Stimulated activated CD4-positive, alpha-beta T cell treated with anti-CD3 and anti-CD28 coated beads, Interleukin-15, amount 100 ng/mL, for 24 hours (primary cell): ENCODE measurements at places on chromosomes 2 and 18.

DNA sequence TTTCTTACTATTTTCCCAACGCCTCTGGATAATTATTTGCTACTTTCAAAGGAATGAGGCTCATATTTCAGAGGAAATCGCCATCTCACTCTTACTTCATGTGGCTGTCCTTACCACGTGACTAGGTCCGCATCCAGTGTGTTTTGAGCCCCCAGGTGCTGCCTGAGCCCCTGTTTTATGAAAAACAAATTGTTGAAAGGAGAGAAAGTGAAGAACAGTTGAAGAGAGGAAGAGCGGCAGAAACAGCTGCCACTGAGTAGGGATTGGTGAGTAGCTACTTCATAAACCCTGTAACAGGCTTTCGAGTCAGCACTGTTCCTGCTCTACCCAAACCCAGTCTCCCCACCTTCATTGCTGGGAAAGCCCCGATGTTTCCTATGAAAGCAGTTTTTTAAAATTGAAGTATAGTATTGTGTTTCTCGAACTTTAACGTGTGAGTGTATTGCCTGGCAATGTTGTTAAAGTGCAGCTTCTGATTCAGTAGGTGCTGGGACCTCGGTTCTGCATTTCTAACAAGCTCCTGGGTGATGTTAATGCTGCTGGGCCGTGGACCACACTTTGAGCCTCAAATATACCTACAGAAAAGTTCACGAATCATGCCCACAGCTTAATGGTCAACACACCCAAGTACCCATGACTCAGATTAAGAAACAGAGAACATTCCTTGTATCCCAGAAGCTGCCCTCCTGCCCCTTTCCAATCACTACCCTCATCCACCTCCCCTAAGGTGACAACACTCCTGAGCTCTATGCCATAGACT lies 39.7 kb downstream of the TMEM177 start:
- DNase-seq: no peak

DNA sequence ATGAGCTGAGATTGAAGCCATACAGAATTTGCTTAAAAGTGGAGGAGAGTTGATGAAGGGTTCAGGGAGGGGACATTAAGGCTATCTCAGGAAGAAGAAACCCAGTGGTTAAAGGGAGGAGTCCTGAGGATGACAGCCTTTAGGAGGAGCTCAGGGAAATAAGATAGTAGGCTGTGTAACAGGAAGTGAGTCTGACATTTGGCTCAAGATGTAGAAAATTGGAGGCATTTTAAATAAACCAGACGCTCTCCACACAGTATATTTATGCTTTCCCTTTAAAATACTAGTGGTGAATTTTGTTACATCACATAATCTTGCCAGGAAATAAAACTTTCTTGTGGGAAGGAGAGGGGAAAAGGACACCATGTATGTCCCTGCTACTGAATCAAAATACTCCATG lies 11.6 kb downstream of the KCNH7 start:
- no peak for DNase-seq

- DNase-seq: no peak
Measured at GRCh38 chr18:47317824-47318508, 66.5 kb upstream of the SKOR2 start.

- peak; percentile 73 for DNase-seq
Measured at GRCh38 chr2:108612514-108613183, 78.4 kb downstream of the LIMS1 start.

GRCh38 chr2:30306522-30306921 lies 75.2 kb downstream of the LBH start:
- DNase-seq: peak; percentile 31

GRCh38 chr2:69084492-69084891 lies 71.5 kb downstream of the ANTXR1 start:
- DNase-seq: no peak

- peak; percentile 47 for DNase-seq
Measured at GRCh38 chr2:224401641-224402342, at the start of gene FAM124B. TSS of gene FAM124B (minus strand) at chr2:224402107. CDS start at chr2:224401768, 339 bp downstream.
